ENCODE measurements at places on chromosomes 3 and 15.

GRCh38 chr15:38750786-38751185, 186.2 kb upstream of the RASGRP1 start:
- DNase-seq = no peak

GRCh38 chr3:54122324-54123002, at the start of gene CACNA2D3:
Gene CACNA2D3 (plus strand): TSS chr3:54122552.
- peak; percentile 29 for DNase-seq

GRCh38 chr15:82371656-82372055, 22.4 kb upstream of the GOLGA6L10 start:
- DNase-seq = no peak

- no peak for DNase-seq
Observed at GRCh38 chr3:9400616-9401015, 3.2 kb downstream of the SETD5 start.

- no peak for DNase-seq
Observed at GRCh38 chr3:69197455-69197854, 75.1 kb upstream of the LMOD3 start.

GRCh38 chr3:49689046-49689907, at the start of the genes MST1 and RNF123:
Gene MST1 (minus strand): TSS chr3:49689474. CDS start chr3:49688691, 783 bp downstream.
Gene RNF123 (plus strand): TSS chr3:49689557. CDS start chr3:49691166, 1,609 bp downstream.
- DNase-seq = peak; percentile 95

DNA sequence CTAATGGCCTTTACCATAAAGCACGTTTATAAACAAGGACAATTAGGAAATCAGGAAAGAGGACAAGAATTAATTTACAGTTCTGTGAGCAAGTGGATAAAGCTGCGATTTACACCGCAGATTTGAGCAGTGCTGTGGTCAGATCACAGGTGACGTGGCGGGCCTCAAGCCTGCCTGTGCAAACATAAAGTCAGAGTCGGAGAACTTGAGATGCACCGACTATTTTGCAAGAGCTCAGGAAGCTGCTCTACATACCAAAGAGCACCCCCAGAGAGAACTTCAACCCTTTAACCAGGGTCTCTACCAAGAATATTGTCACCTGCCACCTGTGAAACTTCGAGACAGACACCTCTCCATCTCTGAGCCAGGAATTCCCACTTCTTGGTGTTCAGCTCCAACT, 35.7 kb downstream of the MECOM start:
- no peak for DNase-seq

- no peak for DNase-seq
Observed at GRCh38 chr3:70943886-70944285, 631.4 kb upstream of the MDFIC2 start.

GRCh38 chr3:197041875-197042488, 12.4 kb upstream of the MELTF start:
- DNase-seq = no peak

GRCh38 chr3:170154084-170154483, 27.4 kb downstream of the PHC3 start:
- DNase-seq = no peak

GRCh38 chr3:160400030-160400701, 716 bp downstream of the SMC4 start:
- peak; percentile 57 for DNase-seq

DNA sequence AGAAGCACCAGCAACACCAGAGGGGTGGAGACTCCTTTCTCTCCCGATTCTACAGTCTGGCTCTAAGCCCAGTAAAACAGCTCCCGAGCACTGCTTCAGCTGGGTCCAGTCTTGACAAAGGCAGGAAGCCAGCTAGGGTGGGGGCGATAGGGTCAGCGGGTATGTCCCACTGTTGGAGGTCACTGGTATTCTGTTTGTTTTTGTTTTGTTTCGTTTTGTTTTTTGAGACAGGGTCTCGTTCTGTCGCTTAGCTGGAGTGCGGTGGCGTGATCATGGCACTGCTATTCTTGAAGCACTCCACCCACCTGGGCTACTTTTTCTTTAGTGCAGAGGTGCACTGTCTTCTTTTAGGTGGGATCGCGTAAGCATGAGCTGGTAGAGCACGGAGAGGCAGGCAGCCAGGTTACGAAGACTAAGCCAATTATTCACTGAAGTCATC, 16.3 kb downstream of the GCSAM start:
- no peak for DNase-seq

- DNase-seq = peak; percentile 8
Observed at GRCh38 chr3:155252535-155252934, 40.9 kb downstream of the STRIT1 start.

GRCh38 chr3:166304584-166304983, 467.4 kb upstream of the BCHE start:
- no peak for DNase-seq

GRCh38 chr3:61053781-61054496, 197.3 kb downstream of the FHIT start:
- no peak for DNase-seq

DNA sequence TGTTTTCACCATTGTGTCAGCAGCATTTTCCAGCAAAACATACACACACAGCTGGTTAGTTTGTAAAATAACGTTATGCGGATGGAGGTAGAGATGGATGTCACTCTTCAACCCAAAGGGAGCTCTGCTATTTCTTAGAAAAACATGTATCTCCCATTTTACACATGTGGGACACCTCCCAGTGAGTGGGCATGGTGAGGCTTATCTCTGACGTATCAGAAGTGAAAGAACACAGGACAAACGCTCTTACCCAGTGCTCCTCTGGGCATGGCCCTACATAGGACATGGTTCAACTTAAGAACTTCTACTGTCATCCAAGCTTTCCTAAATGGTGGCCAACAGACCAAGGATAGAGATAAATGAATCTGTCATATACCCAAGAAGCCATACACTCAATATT, 2.1 kb downstream of the FAM240A start:
- DNase-seq = peak; percentile 28

DNA sequence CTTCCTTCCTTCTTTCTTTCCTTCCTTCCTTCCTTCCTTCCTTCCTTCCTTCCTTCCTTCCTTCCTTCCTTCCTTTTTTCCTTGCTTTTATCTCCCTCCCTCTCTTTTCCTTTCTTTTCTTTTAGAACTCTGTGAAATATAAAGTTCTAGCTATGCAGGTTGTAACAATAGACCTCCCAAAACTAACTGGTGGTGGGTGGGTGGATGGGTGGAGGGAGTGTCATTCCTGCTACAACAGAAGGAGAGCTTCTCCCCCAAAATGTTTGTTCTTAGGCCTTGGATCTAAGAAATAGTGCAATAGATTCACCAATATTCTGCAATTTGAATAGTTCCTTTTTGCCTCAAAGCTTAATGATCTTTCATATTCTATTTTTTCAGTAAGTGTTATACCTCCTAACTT, 215.9 kb downstream of the GAP43 start:
- no peak for DNase-seq

- no peak for DNase-seq
Observed at GRCh38 chr3:106610362-106610959, 741.6 kb upstream of the CBLB start.

DNA sequence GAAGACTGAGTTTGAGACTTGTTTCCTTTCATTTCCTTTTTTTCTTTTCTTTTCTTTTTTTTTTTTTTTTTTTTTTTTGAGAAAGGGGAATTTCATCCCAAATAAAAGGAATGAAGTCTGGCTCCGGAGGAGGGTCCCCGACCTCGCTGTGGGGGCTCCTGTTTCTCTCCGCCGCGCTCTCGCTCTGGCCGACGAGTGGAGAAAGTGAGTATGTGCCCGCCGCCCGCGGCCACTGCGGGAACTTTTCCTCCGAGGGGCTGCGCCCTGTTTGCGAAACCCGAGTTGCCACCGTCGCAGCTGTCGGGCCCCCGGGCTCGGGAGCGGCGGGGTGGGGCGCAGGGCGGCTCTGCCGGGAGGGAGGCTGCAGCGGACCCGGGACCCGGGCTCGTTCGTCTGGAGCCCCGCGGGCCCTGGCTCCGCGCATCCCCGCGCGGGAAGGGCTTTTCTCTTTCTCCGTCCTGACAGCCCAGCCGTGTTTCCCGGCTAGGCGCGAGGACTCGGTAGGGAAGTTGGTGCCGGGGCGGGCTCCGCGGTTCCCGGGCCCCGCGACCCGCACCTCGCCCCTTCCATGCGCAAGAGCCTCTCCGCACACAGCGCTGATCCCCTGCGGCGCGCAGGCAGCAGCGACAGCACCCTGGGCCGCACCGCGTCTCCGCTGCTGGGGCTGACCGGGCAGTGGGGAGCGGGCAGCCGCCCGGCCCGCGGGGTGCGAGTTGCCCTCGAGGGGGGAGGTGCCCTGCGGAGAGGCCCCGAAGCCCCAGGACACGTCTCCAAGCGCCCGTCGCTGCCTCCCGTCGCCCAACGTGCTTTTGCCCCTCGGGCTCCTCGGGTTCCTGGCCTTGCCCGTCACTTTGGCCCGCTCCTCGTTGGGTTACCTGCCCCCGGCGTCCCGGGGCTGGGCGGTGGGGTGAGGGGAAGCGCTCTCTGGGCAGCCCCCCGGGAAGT, 1.4 kb downstream of the IGF1R start:
- DNase-seq = peak; percentile 75

DNA sequence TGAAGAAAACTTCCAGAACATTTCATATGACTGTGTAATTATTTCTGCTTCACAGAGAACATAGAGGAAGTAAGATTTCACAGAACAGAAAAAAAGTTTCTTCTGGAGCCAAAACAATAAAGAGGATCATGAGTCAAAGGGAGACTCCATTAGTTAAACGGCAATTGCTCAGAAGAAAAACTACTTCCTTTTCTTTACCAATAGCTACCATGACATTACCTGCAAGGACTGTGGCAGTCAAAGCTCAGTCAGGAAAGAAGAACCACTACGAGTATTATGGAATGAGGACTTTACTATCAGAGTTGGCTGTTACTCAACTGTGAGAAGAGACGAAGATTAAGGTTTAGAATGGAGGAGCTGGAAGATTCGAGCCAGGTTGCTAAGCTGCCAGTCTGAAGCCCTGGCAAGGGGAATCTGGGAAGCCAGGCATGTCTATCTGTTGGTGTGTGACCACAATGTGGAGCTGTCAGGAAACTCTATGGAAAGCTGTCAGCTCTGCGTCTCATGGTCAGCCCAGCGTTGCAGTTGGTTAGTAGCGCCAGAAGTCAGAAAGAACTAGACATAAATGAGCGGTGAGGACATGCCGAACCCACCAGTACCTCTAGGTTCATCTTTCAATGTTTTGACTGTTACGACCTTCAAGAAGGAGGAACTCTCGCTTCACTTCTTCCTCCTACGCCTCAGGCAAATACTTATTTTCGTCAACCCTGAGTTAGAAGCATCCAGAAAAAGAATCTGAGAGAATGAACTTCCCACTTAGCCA, 604.3 kb downstream of the FGF12 start:
- DNase-seq = no peak

GRCh38 chr3:123072564-123072963, 5.7 kb downstream of the PDIA5 start:
- peak; percentile 13 for DNase-seq

GRCh38 chr3:197782230-197782629, 8.8 kb upstream of the LRCH3 start:
- no peak for DNase-seq

GRCh38 chr3:139421040-139421439, 31.6 kb upstream of the COPB2 start:
- DNase-seq = no peak

DNA sequence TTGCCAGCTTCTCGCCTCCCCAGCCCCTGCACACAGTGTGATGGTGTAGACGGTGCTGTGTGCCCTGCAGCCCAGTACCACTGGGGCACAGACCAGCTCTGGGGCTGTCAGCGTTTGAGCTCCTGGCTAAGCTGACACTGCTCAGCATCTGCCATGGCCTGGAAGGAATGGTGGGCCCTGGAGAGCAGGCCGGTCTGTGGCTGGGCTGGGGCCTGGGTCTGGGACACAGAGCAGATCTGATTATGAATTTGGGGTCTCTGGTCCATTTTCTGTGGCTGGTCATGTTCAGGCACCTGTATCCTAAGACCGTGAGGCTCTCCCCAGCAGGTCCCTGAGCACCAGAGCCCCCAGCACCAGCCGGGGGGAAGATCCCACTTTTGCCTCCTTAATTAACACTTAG, 34.7 kb downstream of the HCN4 start:
- DNase-seq = no peak

GRCh38 chr15:40029979-40030893, 8.7 kb downstream of the SRP14 start:
- DNase-seq = peak; percentile 56

- peak; percentile 84 for DNase-seq
Observed at GRCh38 chr15:93035953-93036810, 52.8 kb downstream of the RGMA start.

GRCh38 chr3:194852831-194853508, 167.3 kb downstream of the FAM43A start:
- DNase-seq = no peak

- DNase-seq = no peak
Observed at GRCh38 chr15:69869881-69870505, 227.7 kb downstream of the TLE3 start.

DNA sequence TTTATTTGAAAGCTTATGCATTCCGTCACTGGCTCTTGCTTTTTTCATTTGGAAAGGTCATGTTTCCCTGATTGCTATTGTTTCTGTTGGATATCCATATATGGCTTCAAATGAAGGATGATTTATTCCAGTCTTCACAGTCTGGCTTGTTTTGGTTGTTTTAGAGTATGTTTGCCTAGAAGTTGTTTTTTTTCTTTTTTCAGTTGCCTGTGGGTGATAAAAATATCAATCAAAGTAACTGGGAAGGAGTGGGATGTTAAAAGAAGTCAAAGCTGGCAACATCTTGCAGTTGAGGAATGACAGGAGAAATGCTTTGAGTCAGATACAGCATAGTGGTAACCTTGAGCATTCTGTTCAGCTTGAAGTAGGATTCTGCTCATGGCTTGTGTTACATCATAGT, 610.5 kb downstream of the PLOD2 start:
- DNase-seq = no peak

DNA sequence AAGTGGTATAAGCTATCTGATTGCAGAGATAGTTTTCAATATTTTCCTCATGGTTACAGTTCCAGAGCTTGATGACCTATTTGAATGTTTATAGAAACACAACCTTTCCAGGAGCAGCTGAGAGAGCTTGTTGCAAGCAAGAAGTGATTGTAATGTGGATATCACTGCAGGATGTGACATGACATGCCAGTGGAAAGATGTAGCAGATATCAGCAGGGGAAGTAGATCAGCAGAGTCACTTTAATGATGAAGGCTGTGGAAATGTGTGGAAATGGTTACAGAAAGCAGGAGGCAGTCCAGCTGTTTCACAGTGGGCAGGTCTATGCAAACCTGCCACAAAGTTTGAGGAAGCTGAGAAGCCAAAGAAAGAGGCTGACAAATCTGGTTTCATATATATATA, 21.0 kb downstream of the TMEM158 start:
- DNase-seq = peak; percentile 62

- no peak for DNase-seq
Observed at GRCh38 chr3:71438071-71438685, 145.3 kb downstream of the FOXP1 start.

DNA sequence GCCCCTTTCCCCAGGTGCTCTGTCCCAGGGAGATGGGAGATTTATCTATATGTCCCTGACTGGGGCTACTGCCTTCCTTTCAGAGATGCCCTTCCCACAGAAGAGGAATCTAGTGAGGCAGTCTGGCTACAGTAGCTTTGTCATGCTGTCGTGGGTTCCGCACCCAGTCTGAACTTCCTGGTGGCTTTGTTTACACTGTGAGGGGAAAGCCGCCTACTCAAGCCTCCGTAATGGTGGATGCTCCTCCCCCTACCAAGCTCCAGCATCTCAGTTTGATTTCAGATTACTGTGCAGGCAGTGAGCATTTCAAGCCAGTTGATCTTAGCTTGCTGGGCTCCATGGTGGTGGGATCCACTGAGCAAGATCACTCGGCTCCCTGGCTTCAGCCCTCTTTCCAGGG, 35.4 kb upstream of the SLC7A14 start:
- no peak for DNase-seq

Data from hematopoietic multipotent progenitor cell treated with erythropoietin and hydrocortisone succinate and interleukin-3 and kit ligand, for 4 days (in vitro differentiated cells).